ENCODE measurements at places on chromosomes 2 and 18.

GRCh38 chr2:144414324-144414845 is 105.5 kb downstream of the ZEB2 start:
- DNase-seq = peak; percentile 88

GRCh38 chr18:47246027-47246971 is 5.2 kb downstream of the SKOR2 start:
- no peak for DNase-seq

DNA sequence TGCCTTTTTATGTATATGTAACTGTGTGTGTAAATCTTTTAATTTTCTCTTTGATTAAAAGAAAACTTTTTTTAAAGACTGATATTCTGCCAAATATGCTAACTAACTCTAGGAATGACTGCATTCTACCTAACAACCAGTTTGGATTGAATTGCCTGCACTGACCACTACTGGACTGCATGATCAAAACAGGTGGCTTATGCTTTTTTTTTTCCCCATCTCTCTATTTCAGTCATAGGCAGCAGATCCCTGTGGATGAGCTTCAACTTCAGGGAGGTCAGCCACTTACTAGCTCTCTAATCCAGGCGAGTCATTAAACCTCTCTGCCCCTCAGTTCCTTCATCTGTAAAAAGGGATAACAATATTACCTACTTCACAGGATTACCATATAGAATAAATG is 138.6 kb upstream of the SERTAD2 start:
- no peak for DNase-seq

GRCh38 chr2:232652505-232652851 is 19.1 kb downstream of the EFHD1 start:
- DNase-seq = no peak

GRCh38 chr2:233990261-233990798 is 60.2 kb upstream of the SPP2 start:
- no peak for DNase-seq

GRCh38 chr2:229445019-229445418 is 173.9 kb upstream of the PID1 start:
- DNase-seq = peak; percentile 87

DNA sequence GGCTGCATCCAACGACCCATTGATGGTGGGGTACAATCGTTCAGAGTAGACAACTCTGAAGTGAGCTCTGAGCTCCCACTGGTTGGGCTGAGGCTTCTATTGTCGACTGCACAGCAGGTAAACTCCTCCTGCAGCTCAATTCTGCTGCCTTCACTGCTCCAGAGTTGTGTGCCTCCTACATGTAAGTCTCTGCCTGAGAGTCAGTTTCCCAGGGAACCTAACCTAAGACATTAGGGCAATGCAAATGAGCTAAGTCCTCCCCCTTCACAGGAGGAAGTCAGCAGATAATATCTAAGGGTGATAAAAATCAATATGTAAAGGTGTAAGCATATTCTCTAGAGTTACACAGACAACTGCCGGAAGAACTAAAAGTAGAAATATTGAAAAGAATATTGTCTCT is 22.5 kb upstream of the ACYP2 start:
- DNase-seq = no peak

DNA sequence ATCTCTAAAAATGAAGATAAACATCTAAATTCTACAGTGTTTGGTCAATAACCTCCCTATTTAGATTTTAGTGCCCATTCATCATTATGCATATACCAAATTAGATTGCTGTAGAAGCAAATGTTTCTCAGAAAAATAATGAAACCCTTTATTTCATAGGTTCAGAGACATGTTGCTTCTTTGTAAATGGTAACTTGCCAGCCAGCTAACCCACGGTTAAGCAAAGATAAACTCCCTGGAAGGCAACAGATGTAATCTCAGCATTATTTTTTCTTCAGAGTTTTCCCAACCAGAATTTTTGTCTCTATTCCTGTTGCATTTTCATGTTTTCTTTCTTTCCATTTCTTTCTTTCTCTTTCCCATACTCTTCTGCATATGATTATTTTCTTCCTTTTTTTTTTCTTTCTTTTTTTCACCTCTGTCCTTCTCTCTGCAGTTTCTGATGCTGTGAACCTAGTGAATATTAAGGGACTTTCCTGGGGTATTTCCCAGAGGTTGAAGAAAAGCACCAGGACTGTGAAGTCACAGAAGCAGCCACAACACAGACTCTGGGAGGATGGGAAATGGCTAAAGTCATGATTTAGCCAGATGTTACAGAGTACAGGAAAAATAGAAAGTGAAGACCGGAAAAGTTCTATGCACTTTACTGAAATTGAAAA is 50.0 kb upstream of the DSG1 start:
- no peak for DNase-seq

- no peak for DNase-seq
Observed at GRCh38 chr2:16466133-16466820, 199.4 kb downstream of the CYRIA start.
